ENCODE measurements at places on chromosomes 5 and 9. TPM values are rescaled to one million over a fixed set of nuclear protein-coding genes. Genes with fewer than 3 reads are reported as not detected.

ARL14EPL gene
- total RNA-seq = not detected

RETREG1 gene
- total RNA-seq = 78.3 TPM

ADRB2 gene
- 2.8 TPM for total RNA-seq

DNA sequence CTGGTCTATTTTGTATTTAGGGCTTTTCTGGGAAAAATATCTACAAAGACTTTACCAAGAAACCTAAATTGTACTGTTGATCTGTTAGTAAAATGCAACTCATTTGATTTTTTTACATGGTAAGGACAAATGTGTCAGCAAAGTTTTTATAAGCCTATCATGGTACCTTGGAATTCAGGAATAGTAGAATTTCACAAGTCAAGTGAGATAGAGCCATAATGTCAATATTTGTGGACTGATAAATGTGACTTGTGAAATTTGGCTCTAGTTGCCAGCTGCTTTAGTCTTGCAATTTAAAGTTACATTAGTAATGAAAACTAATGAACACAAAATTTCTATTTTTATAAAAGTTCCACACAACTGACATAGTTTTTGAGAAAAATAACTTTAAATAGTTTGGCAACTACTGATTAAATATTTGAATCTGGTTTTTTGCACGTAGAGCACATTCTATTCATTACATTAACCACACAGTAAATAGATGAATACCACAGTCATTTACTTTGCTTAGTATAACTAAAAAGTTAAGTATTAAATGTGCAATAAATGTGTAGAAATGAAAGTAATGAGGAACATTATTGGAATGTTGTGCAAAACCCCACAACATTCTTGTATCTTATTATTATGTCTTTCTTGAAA lies 41.2 kb upstream of the RIOK2 start:
- H3K27ac ChIP-seq = no peak overlapping the region
- H3K27me3 ChIP-seq = no peaks in the 10 kb centered on the region
- H3K4me1 ChIP-seq = no peaks in the 10 kb centered on the region
- H3K36me3 ChIP-seq = no peaks in the 10 kb centered on the region

DNA sequence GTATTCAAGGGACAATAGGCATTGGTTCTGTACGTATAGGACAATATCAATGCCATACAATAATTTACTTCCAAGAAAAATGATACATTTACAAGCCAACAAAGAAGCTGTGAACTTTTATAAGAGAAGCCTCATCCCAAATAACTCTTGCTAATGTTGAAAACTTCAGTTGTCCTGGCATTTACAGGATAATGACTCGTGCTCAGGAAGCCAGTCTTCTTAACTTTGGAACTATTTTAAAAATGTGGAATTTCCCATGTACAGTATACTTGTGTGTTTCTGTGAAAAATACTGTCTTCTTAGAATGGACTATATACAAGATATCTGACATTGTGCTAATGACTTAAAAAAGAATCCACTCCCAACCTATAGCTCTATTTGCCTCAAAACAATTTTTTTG lies 1479.3 kb upstream of the CDH9 start:
- H3K36me3 ChIP-seq = no peaks in the 10 kb centered on the region
- no peak for DNase-seq
- H3K4me3 ChIP-seq = no peak overlapping the region
- H3K27ac ChIP-seq = no peak overlapping the region

GRCh38 chr5:96024683-96025475 lies 63.2 kb upstream of the ELL2 start:
- no peak overlapping the region for H3K4me3 ChIP-seq
- no peaks in the 10 kb centered on the region for H3K4me1 ChIP-seq
- no peak for DNase-seq
- no peaks in the 10 kb centered on the region for H3K27me3 ChIP-seq
- H3K27ac ChIP-seq = no peak overlapping the region

GRCh38 chr5:59732301-59732700 lies 161.2 kb downstream of the PDE4D start:
- no peak overlapping the region for H3K27ac ChIP-seq
- no peaks in the 10 kb centered on the region for H3K27me3 ChIP-seq
- no peak overlapping the region for H3K4me3 ChIP-seq
- no peaks in the 10 kb centered on the region for H3K36me3 ChIP-seq
- DNase-seq = no peak
- H3K4me1 ChIP-seq = no peaks in the 10 kb centered on the region

DNA sequence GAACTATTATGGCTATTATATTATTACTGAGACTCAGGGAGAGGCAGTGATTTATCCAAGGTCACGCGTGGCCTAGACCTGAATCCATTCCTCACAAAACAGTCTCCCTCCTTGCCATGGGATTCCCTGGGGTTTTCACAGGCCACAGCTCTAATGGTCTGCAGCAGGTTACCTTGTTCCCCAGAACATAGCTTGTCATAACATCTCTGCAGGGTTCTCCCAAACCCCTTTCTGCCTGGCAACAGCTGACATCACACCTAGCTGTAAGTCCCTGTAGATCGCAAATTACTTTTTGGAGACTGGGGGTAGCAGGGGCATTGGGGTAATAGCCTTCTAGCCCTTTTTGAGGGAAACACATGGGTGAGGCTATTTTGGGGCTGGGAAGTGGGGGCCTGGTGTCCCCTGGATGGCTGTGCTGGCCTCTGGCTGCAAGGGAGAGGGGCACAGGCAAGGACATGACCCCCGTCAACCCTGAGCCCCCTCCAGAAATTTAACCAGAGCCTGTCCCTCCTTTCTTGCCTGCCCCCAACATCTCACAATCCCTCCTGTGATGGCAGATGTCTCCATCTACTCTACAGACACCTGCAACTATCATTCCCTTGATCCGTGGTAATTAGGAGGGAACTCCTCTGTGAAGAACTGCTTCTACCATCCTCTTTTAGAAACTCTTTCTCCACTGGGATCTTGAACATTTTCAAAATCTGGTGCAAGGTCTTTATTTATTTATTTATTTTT lies 1.3 kb downstream of the CD74 start:
- peaks cover 32% of the 10 kb centered on the region for H3K4me1 ChIP-seq
- peak overlapping the region; percentile 98 for H3K27ac ChIP-seq
- H3K36me3 ChIP-seq = peaks cover 11% of the 10 kb centered on the region
- no peaks in the 10 kb centered on the region for H3K27me3 ChIP-seq
- H3K4me3 ChIP-seq = peak overlapping the region; percentile 83

- H3K4me3 ChIP-seq = no peak overlapping the region
- no peak overlapping the region for H3K27ac ChIP-seq
- no peaks in the 10 kb centered on the region for H3K4me1 ChIP-seq
- H3K27me3 ChIP-seq = no peaks in the 10 kb centered on the region
- no peak for DNase-seq
Observed at GRCh38 chr9:83966209-83966582, 13.8 kb downstream of the HNRNPK start.

DNA sequence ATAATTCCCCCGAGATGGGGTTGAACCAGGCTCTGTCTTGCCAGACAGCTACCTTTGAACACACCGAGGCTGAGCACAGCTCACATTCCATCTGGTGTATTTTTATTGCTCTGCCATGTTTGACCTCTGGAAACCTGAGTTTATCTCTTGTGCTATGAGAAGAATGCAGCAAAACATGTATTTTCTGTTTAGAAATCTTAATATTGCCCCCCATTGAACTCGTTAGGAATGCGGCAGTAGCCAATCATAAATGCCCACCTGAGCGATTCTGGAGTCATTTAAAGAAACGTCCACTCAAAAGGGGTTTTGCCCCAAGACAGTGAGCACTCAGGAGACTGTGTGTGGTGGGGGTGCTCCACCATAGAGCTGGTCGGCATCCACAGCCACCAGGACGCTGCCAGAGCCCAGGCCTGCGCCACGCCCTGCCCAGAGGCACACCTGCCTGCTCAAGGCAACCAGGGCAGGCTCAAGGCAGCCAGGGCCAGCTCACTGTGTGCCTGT lies 26.9 kb downstream of the FGD3 start:
- H3K4me1 ChIP-seq = peaks cover 74% of the 10 kb centered on the region
- no peak for DNase-seq
- peak overlapping the region; percentile 5 for H3K4me3 ChIP-seq
- H3K27ac ChIP-seq = peak overlapping the region; percentile 62
- H3K27me3 ChIP-seq = no peaks in the 10 kb centered on the region

GRCh38 chr5:148014276-148014675 lies 49.5 kb upstream of the SPINK5 start:
- H3K4me1 ChIP-seq = no peaks in the 10 kb centered on the region
- no peak for DNase-seq
- no peaks in the 10 kb centered on the region for H3K36me3 ChIP-seq

DNA sequence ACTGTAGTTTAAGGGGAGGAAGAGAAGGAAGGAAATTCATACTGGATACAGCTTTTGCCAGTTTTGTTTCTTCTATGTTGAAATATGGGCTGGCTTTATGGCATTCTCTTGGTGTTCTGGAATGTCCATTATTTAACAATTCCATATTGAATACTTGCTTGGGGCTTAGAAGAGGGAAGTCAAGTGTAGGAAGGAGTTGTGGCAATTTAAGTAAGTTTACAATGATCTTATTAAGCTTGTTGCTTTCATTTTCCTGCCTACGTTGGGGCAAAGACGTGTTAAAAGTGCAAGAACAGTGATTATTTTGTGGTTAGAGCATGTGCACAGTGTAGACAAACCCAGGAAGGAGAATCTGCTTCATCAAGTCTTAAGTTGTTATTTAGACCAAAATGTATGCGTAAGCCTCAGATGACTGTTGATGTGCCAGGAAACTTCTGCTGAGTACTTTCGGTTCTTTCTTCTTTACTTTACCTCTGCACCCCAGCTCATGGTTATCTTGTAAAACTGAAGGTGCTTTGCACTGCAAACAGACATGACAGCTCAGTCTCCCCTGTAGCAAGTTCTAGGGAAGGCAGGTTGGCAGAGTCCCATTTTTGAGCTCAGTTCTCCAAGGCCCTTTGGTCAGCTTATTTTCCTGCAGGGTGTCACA lies 75.8 kb downstream of the F2RL2 start:
- peak; percentile 84 for DNase-seq
- H3K4me3 ChIP-seq = peak overlapping the region; percentile 28
- H3K27me3 ChIP-seq = no peaks in the 10 kb centered on the region

- H3K4me3 ChIP-seq = no peak overlapping the region
- no peaks in the 10 kb centered on the region for H3K4me1 ChIP-seq
- H3K36me3 ChIP-seq = no peaks in the 10 kb centered on the region
- no peak overlapping the region for H3K27ac ChIP-seq
- no peaks in the 10 kb centered on the region for H3K27me3 ChIP-seq
Observed at GRCh38 chr5:125346316-125346715, 599.9 kb upstream of the ZNF608 start.

DNA sequence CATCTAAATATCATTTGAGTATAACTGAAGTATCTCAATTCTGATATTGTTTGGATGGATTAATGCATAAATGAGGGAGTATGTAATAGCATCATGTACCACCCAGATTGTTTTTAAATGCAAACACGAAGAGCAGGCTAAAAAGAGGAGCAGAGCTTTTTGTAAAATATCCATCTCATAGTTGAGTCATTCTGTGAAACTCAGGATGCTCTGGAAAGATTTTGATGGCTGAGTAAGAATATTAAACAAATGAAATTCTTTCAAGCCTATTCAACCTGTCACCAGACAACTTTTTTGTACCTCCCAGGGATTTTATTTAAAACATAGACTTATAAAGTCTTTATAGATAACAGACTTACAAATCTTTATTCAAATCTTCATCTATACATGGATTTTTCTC lies 625.9 kb downstream of the TLE4 start:
- no peak overlapping the region for H3K4me3 ChIP-seq
- no peak for DNase-seq
- H3K36me3 ChIP-seq = no peaks in the 10 kb centered on the region
